ENCODE measurements at places on chromosomes 2 and 18.
A peak's percentile ranks its signal among the peaks of the same experiment; 100 is the strongest.

DNA sequence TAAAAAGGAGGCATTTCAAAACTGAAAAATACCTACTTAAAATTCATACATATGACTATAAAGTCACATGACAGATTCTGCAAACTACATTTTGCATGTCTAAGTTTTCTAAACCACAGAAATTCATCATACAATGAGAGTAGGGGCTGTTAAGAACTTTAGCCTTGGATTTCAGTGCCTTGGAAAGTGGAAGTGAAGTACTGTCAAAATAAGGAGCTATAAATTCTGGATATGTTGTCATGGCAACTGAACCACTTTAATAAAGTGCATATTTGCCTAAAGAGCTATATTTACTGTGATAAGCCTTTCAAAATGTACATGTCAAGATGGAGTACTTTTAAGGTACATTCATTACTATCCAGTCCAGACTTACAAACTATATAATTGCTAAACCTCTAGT is 227.1 kb downstream of the RAB3GAP1 start:
- DNase-seq: no peak

GRCh38 chr2:129828792-129829191 is 150.7 kb upstream of the RAB6C start:
- no peak for DNase-seq

GRCh38 chr18:57547260-57547659 is 39.2 kb downstream of the FECH start:
- no peak for DNase-seq

DNA sequence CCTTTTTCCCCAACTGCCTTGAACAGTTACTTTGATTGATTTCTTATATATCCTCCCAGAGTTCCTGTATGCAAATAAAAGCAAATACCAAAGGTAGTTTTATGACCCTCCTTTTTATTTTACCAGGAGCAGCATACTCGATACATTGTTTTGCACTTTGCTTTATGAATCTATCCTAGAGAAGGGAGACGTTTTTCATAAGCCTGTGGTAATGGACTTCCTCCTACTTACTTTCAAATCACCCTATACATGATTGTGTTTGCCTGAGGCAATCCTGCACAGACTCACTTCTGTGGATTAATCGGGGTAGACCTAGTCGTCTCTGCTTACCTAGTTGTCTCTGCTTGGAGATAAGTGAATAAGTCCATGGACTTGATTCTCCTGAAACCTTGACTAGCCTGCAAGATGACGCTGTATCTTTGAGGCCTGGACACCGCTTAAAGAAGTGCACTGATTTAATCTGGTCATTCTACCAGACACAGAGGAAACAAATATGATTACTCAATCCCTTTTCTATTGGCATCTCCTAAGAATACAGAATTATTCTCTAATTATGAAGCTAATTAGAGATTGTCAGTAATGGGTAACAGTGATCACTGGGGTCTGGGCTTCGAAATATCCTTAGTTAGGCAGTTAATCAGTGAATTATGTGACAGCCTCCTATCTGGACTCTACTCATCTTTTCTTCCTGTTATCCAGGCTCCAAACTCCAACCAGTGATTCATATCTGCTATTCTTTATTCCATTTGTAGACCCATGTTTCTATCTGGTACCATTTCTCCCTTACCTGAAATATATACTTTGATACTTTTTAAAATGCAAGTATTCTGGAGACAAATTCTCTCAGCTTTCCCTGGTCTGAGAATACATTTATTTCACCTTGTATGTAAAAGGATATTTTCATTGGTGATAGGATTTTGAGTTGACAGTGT is 447.4 kb upstream of the TRIB2 start:
- no peak for DNase-seq

DNA sequence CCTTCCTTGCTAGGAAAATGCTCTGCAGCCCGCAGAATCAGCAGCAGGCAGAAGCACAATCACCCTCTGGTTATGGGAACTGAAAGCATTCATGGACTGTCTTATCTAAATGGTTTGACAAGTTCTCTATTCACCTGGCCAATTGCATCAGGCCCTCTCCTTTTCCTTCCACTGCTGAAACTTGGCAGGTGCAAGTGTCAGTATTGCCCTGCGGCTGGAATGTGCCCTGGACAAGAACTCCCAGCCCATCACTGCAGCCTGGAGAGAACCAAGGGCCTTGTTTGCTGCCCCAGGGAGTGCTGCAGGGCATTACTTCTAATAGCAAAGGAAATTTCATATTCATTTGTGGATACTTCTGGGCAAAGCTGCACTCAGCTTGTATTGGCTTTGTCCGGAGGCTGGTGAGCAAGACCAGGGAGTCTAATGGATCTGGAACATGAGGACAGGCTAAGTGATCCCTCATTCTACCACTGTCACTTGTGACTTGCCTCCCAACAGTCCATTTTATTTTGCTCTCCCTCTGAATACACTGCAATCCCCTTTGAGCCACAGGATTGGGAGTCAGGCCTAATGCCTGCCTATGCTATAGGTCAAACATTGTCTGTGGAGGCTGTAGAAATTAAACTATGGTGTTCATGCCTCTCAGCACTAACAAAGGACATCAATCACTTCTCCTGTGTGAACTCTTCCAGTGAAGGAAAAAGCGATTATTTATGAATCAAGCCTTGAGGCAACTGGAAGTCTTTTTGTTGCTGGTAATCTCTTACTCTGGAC is 116.9 kb downstream of the LYPD6B start:
- DNase-seq: no peak

DNA sequence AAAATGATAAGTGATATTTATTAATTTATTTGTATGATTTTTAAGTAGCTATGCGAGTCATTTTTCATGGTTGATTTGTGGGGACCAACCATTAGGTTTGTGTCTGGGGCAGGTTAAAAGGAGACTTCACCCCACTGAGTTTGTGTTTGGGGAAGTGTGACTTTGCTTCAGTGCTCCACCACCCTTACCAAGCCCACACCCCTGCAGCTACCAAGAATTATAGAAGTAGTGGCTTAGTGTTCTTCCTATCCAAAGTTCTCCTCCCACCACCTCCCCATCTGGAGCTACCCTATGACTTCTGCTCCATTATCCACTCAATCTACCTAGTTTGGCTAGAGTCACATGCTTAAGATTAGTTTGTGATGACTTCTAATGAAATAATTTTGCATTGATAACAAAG is 182.1 kb upstream of the ZEB2 start:
- DNase-seq: no peak

DNA sequence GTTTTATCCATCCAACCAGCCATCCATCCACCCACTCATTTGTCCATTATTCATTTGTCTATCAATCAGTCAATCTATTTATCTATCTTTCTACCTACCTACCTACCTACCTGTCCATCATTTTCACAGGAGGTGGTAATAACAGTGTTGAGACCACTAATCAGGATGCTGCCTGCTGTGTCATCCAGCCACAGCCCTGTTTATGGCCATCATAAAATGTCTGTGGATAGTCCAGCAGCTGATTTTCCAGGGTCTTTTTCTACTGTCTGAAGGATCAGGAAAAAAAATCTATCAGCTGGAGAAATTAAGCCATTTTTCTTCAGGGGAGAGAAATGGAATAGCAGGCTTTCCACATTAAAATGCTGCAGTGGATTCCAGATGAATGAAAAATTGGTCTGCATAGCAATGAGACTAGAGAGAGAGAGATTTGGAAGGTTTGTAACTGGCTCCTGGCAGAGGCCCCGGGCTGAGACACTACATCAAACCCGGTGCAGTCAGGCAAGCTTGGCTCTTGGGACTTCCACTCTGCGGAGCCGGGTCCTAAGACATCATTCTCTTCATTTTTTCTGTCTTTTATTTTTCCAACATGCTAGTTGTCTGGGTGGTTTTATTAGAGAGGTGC is 33.0 kb upstream of the BOD1L2 start:
- DNase-seq: no peak

GRCh38 chr2:159035790-159036411 is 67.5 kb downstream of the TANC1 start:
- no peak for DNase-seq

- no peak for DNase-seq
Observed at GRCh38 chr18:79589601-79590091, 90.0 kb upstream of the CTDP1 start.

GRCh38 chr2:172287605-172288315 is 139.6 kb upstream of the ITGA6 start:
- no peak for DNase-seq

- DNase-seq: no peak
Observed at GRCh38 chr2:239194731-239195317, 206.0 kb downstream of the HDAC4 start.

DNA sequence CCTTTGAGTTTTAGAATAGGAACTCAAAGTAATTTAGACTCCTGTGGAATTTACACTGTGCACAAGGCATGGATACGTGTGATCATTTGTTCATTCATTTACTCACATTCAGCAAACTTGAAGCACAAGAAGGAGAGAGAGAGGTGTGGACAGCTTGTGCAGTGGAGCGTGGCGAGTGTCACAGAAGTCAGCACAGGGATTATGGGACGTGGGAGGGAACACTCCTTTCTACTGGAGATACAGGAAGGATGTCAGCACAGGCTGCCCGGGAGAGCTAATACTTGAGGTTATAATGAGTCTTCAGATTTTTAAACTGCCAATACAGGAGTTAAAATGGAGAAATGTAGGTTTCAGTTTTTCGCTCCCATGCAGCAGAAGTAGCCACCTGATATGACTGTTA is 7.0 kb downstream of the FAM228A start:
- no peak for DNase-seq

- no peak for DNase-seq
Observed at GRCh38 chr2:140383781-140384180, 1603.6 kb upstream of the NXPH2 start.

DNA sequence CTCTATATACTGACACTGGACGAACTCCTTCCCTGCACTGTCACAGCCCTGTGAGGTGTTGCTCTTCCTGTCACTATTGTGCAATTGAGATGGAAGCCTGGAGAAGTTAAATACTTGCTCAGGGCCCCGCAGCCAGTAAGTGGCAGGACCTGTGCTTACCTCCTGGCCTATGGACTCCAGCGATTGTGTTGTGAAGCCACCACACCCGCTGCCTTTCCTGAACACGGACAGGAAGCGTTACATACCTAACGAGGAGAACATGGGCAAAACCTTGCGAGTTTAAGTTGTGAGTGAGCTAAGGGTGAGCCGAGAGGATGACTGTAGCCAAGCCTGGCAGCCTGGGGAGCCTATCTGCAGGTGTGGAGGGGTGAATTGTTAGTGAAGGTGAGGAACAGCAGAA is 26.1 kb downstream of the RAB31 start:
- DNase-seq: no peak

DNA sequence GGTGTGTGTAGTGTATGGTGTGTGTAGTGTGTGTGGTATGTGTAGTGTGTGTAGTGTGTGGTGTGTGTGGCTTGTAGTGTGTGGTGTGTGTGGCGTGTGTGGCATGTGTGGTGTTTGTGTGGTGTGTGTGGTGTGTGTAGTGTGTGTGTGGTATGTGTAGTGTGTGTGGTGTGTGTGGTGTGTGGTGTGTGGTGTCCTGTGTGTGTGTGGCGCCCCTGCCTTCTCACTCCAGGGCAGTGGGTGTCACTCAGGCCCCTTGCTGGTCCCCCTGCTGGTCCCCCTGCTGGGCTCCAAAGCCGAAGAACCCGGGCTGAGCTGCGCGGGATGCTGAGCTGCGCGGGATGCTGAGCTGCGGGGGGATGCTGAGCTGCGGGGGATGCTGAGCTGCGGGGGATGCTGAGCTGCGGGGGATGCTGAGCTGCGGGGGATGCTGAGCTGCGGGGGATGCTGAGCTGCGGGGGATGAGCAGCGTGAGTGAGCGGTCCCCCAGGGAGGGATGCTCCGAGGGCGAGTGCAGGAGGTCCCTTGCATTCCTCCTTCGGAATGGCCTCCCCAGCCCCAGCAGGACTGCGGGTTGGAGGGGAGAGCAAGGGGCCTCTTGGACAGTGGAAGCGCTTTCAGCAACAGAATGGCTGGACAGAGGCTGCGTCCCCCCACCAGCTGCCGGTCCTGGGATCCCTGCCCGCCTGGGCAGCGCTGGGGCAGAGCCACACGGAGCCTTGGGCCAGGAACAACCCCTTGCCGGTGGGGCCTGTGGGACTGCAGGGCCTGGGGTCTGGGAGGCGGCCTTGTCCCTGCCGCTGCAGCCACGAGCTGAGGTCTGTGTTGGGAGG is 3.4 kb upstream of the RTP5 start:
- DNase-seq: peak; percentile 56

GRCh38 chr2:39525636-39526412 is 88.7 kb upstream of the MAP4K3 start:
- no peak for DNase-seq

GRCh38 chr2:236507393-236508085 is 62.1 kb upstream of the ACKR3 start:
- peak; percentile 69 for DNase-seq

DNA sequence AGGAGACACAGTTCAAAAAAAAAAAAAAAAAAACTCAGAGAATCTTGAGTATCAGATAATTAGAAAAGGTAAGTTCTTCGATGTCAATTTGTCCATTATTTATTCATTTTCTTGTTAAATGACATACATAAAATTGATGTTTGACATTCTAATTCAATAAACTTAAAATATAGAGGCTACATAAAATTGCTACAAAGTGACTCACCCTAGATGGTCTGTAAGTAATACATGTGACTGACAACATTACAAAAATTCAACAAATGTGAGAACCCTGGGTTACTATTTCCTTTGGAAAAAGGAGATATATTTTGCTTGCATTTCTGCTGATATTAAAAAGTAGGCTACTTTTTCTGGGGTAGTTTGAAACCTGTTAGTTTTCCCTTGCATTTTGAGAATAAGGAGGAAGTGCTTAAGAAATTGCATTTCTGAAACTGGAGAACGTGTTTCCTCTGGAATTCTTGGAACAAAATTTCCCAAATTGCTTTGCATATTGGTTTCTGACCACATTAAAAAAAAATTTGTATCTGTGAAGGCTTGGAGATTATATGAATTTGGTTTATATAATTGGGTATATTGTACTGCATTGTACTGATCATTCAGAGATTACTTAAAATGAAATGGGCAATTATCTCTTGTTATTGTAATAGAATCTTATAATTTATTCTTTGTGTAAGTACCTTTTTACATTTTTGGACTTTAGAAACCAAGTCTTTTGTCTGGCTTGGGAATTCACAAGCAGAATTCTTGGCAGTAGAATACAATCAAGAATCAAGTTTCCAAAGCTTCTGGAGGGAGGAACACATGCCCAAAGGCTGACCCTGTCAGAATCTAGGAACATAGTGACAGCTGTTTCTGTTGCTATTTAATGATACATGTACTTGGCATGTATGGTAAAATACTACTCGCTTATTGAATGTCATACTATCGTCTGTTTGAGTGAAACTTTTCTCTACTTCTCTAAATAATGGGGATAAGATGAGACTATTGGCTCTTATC is 106.1 kb downstream of the DSEL start:
- DNase-seq: no peak

- DNase-seq: no peak
Observed at GRCh38 chr2:181836583-181836982, 54.9 kb upstream of the ITPRID2 start.

DNA sequence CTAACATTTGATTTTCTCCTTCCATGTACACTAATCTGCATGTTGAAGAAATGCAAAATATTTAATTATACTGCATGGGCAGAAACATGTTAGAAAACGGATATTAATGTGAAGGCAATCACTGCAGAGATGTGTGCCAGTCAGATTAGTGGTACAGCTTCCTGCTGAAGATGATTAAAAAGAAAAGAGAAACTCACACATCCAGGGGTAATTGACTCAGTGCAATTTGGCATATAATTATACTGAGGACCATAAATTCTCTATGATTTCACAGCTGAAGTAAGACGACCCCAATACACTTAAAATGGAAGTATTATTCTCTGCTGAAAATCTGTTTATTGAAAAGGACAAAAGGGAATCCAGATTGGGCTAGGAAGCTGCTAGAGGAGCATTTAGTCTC is 243.4 kb downstream of the TGIF1 start:
- DNase-seq: no peak

Measured in stimulated activated CD4-positive, alpha-beta T cell treated with anti-CD3 and anti-CD28 coated beads, Interleukin-15, amount 100 ng/mL, for 24 hours (primary cell).